ENCODE measurements at places on chromosomes 1 and 21.

DNA sequence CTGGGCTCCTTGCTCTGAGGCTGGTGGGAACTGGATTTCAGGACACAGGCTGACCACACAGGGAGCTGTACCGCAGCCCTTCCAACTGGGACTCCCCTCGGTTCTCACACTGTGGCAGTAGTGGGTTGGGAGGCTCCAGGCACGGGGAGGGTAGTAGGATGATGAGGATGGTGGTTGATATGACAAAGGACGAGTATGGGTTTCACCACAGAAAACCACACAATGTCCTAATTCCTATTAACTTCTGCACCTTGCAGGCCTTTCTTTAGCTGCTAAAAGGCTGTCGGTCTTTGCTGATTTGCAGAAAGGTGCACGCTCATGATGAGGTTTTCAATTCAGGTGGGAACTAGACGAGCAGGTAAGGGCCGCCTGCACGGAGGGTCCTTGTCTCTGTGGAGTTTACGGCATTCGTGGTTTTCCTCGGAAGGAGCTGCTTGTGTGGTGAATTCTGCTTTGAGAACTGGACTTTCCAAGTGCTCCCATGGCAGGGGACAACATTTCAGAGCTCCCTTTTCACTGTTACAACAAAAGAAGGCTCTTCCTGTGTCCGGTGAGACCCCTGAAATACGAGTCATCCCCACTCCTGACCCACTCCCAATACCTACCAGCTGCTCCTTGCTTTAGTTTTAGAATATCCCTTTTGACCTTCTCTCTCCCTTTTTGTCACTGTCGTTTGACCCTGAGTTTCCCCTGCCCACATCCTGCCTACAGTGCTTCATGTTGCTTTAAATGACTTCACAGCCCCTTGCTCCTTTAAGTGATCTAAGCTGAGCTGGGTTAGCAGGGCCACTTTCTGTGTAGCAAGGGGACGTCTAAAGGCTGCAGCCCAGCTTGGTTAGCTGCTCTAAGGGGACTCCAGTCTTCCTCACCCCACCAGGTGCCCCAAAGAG, 125.1 kb downstream of the MRPS6 start:
- DNase-seq, result peak; percentile 40

- DNase-seq, result no peak
These were observed 57.2 kb downstream of the CENPF start for GRCh38 chr1:214660190-214660589.

DNA sequence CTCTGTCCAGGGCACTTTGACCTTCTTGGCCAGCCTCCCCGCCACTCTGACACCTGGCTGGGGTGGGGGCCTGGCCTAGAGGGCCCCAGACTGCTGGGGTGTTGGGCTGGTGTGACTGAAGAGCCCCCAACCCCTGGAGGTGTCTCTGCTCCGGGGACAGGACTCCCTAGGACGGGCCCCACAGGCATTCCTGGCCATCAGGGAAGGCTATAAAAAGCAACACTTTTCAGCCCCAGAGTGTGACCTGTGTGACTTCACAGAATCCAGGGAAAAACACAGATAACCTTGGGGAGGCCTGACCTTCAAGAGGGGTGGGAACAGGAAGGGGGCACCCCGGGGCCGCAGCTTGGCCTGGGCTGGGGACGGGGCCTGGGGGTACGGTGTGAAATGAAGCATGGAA, 24.0 kb upstream of the CASZ1 start:
- no peak for DNase-seq

DNA sequence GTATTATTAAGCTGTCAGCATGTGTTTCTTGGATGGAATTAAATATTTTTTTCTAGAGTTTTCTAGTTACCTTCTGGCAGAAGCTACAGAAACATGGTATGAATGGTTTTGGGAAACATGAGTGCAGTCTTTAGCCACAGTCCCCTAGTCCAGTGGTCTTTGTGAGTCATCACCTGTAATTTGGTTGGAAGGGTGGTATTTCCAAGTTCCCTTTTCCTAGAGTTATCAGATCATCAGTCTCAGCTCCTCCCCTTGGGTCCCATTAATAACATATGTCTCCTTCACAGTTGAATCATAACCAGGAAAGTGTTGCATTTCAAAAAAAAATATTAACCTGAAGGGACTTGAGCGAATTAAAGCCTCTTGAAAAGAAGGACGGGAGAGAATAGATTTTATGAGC, 27.0 kb downstream of the ELAVL4 start:
- no peak for DNase-seq

GRCh38 chr1:117751321-117751720, 145.5 kb downstream of the TENT5C start:
- no peak for DNase-seq

Measured in activated CD4-positive, alpha-beta T cell treated with anti-CD3 and anti-CD28 coated beads for 48 hours (primary cell).